ENCODE measurements at places on chromosomes 1 and 21. TPM values are rescaled to one million over a fixed set of nuclear protein-coding genes. Genes with fewer than 3 reads are reported as not detected.

SESN2 gene
- total RNA-seq, result 13.1 TPM

ADGRL4 gene
- total RNA-seq, result 205 TPM

S100A14 gene
- not detected for total RNA-seq

GBP7 gene
- not detected for total RNA-seq

FAM131C gene
- 0.44 TPM for total RNA-seq

GRCh38 chr1:11738783-11739182, 2.8 kb downstream of the AGTRAP start:
- no peaks in the 10 kb centered on the region for H3K27me3 ChIP-seq
- DNase-seq, result no peak
- H3K4me1 ChIP-seq, result peaks cover 6% of the 10 kb centered on the region
- no peaks in the 10 kb centered on the region for H3K36me3 ChIP-seq

DNA sequence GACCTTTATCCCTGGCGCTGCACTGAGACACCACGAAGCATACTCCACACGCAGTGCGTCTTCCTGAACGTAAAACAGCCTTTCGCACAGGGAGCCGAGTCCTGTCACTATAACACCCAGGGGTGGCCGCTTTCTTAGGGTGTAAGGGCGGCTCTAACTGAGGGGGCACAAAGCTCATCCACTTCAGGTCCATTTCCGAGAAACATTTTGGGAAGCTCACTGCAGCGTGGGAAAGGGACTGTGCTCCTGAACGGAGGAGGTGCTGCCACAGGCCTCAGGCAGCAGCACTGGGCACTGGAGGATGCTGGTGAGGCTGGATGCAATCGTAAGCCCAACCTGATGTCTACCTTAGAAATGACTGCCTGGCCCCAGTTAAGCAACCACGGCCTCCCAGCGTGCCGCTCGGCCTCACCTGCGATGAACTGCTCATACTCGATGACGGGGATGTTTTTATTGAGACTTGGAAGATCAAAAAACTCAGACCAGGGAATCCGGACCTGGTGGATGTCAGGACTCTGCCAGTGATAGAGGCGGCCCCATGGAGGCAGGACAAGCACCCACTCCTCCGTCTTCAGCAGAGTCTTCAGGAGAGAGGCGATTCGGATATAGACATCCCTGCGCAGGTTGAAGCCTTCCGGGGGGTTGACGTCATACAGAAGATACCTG, 2.3 kb downstream of the POFUT2 start:
- no peaks in the 10 kb centered on the region for H3K27me3 ChIP-seq
- no peak overlapping the region for H3K4me3 ChIP-seq
- peaks cover 14% of the 10 kb centered on the region for H3K4me1 ChIP-seq
- DNase-seq, result no peak
- H3K27ac ChIP-seq, result no peak overlapping the region

DNA sequence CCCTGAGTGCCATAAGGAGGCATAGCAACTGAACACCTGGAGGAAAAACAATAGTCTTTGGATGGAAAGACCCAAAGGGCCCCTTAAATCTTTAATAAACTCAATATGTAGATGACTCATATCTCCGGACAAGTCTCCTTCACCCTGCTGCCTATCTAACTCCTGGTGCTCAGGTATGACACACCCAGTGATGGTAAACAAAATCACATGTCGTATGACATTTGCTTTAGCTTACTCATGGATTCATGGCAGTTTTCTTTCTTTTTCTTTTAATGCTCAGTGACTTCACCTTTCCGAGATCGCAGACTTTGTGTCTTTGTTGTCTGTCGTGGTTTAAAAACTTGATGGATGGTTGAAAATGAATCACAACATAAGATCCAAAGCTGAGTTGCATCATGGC, 208.5 kb upstream of the PROX1 start:
- no peaks in the 10 kb centered on the region for H3K36me3 ChIP-seq
- no peak overlapping the region for H3K27ac ChIP-seq

DNA sequence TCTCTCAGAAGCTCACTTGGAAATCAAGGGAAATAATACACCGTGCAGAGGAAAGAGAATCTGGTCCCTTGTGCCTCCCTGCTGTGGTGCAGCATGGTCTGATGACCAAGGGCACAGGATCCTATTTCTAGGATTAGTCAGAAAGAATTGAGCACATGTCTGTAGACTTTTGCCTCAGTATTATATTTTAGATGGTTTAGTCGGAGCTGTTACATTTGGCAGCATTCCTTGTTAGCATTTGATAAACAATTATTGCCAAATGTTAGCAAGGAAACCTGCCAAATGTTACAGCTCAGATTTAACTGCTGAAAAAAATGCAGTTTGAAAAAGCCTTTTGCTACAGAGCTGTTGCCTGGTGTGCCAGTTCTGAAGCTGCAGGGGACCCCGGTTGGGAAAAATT, 183.5 kb upstream of the DPYD start:
- no peaks in the 10 kb centered on the region for H3K27me3 ChIP-seq
- H3K27ac ChIP-seq, result no peak overlapping the region
- H3K4me3 ChIP-seq, result no peak overlapping the region
- no peaks in the 10 kb centered on the region for H3K36me3 ChIP-seq

- peaks cover 7% of the 10 kb centered on the region for H3K4me1 ChIP-seq
- no peak overlapping the region for H3K27ac ChIP-seq
- no peaks in the 10 kb centered on the region for H3K27me3 ChIP-seq
Observed at GRCh38 chr1:225896494-225896893, 7.5 kb upstream of the LEFTY1 start.

GRCh38 chr1:219051547-219051946, 122.1 kb upstream of the LYPLAL1 start:
- H3K4me3 ChIP-seq, result no peak overlapping the region
- H3K27me3 ChIP-seq, result no peaks in the 10 kb centered on the region
- H3K4me1 ChIP-seq, result no peaks in the 10 kb centered on the region
- DNase-seq, result no peak

- peak; percentile 20 for DNase-seq
- H3K4me3 ChIP-seq, result no peak overlapping the region
- peaks cover 16% of the 10 kb centered on the region for H3K4me1 ChIP-seq
- H3K27me3 ChIP-seq, result no peaks in the 10 kb centered on the region
Observed at GRCh38 chr1:31985430-31985829, 28.2 kb upstream of the KHDRBS1 start.

DNA sequence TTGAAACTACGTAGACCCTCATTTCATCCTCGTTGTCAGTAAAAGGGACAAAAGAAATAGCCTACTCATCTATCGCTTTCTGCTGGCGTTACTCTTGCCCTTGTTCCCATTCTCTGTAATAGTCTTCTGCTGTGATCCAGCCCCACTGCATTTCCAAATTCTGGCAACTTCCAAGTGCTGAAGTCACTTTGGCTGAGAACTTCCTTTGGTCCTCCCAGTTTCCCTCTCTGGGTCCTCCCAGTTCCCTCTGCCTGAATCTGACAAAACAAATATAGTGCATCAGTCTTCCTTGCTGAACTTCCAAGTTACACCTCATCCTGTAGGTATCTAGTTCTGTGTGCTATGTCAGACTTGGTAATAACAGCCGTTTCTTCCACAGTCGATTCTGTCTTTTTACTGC, 47.0 kb upstream of the PLA2G4A start:
- peaks cover 5% of the 10 kb centered on the region for H3K4me1 ChIP-seq
- no peaks in the 10 kb centered on the region for H3K36me3 ChIP-seq
- no peak for DNase-seq
- H3K27me3 ChIP-seq, result no peaks in the 10 kb centered on the region

All from endothelial cell of umbilical vein (primary cell).